ENCODE measurements at places on chromosomes 1 and 21.

GRCh38 chr1:45815667-45816458, 12.5 kb downstream of the MAST2 start:
- DNase-seq, result peak; percentile 54

- no peak for DNase-seq
Observed at GRCh38 chr1:201990427-201990826, 8.0 kb downstream of the RNPEP start.

DNA sequence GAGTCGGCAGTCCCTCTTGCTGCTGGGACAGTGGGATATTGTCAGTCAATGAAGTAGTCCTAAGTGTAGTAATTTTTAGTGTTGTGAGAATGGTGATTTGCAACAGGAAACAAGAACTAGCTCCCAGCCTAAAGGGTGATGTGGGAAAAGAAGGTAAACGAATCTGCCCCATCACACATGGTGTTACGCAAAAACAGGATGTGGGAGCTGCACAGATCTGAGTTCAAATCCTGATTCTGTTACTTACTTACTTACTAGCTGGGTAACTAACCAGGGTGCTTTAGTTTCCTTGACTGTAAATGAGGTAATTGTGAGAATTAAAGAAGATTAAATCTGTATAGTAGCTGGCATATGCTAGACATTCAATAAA, 22.3 kb downstream of the NAV1 start:
- no peak for DNase-seq

DNA sequence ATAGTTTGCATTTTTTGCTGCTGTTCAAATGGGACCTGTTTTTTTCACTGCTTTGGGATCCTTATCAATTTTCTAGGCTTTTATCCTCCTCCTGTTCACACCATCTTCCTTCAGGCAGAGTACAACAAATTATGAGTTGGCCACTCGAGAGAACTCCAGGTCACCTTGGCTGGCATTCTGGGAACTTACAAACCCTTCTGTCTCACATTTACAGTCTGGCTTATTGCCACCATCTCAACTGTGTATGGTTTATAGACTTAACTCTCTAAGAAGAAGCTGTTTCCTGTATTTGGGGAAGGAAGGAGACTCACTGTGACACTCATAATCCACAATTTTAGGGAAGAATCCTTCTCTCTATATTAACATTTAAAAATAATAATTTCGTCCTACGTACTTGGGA, 5.4 kb upstream of the ZNF691 start:
- DNase-seq, result no peak

GRCh38 chr1:201475915-201476669, 7.1 kb upstream of the PHLDA3 start:
- DNase-seq, result no peak

DNA sequence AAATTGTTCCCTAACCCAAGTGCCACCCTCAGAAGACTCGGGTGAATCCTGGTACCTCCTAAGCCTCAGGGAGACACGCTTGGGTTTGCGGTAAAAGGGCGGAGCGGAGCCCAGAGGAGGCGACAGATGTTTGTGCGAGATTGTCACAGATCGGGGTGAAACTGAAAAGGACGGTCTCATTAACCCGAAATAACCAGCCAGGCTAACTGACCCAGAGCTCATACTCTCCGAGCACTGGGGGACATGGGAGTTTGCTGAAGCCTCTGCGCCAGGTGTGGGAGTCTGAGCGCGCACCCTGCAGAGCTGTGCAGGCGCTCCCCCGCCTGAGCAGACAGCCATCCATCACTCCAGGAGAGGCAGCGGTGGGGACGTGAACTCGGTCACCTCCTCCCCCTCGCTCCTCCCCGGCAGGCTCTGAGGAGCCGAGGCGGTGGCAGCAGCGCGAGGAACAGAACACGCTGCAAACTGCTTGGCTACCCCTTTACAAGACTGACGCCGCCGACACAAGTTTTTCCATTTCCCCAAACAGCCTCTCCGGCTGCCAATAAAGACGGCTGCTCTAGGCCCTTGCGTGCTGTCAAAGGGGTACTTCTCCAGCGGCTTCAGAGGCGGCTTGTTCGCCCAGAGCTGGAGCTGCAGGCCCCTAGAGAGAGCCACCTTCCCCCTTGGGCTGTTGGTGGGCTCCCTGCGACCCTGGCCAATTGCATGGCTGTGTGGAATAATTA, 43.5 kb downstream of the RRAGC start:
- DNase-seq, result no peak

All from RKO (cell line).